Cortex of kidney (tissue), 1 donor: ENCODE measurements at places on chromosomes 7 and 10.

DNA sequence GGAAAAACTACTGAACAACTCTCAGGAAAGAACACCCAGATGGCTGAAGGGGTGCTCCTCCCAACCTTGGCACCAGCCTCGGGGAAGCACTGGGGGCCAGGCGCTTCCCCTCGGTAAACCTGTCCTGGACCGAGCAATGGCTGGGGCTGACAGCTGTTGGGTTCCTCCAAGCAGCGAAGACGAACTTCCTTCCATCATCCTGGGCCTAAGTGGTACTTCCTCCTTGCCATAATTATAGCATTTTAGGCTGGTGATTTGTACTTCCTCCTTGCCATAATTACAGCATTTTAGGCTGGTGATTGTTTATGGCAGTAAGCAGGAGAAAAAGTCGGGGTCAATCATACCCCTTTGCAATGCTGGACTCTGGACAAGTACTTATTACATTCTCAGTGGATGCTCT, 69.3 kb downstream of the MYOF start:
- no peak for DNase-seq

GRCh38 chr10:33120275-33120674, 162.2 kb upstream of the ITGB1 start:
- DNase-seq: no peak

DNA sequence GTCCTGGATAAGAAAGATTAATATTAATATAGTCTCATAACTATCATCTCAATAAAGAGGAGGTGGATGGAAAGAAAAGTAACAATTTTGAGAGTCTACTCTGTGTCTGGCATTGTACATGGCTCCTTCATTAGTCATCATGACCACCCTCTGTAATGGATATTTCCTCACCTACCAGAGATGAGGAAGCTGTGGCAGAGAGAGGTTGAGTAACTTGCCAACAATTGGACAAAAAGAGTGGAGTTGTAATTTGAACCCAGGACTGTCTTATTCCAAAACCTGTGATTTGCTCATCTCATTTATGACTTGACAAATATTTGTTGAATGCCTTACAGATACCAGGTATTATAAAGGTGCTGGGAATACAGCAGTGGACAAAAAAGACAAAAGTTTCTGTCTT, 2.1 kb upstream of the IDE start:
- DNase-seq: no peak

DNA sequence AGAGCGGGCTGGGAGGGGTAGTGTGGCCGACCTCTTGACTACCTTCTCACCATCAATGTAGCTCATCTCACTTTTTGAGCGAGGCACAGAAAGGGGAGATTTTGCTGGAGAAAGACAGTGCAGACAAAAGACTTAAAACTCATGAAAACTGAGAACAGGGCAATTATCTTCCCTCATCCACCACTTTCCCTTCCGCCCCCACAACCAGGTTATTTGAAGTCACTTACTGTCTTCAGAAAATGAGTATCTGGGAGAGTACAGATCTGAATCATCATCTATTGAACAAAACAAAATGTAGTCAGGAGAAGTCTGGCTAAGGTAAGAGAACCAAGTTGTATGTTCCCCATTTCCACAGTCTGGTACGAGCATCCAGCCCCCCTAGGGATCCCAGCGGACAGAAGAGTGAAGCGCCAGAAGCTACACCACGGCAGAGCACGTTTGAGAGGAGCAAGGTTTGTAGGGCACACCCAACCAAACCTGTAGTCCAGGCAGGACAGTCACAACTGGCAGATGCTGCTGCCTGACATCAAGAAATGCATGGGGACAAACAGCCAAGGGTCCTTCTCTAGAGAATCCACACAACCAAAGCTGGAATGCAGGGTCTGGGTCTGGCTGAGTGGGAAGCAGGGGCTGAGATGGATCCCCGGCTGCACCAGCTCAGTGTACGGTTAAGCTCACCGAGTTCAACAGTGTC, 93.4 kb upstream of the PDLIM1 start:
- no peak for DNase-seq

DNA sequence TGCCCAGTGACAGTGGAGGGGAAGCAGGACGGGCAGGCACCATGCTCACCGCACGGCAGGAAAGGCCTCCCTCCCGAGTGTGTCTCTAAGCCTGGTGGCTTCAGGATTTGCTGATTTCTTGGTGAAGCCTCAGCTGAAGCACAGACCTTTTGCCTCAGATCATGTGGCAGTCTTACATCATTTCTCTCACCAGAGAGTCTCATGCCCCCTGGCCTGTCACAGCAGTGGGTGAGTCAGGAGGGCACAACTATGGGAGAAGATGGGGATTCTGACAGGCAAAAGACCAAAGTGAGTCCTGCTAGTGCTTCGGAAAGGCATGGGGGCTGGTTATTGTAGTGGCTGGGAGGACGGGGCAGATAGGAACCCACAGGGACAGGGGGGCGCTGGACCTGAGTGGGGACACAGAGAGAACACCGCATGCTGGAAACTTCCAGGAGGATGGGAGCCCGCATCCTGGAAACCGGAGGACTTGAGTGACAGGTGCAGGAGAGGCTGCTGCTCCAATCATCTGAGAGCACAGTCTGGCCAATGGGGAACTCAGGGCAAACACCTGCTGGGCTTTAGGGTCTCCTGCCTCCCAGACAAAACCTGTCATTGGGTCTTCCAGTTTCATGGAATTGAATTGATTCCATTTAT, 166.8 kb downstream of the ADARB2 start:
- DNase-seq: no peak

- no peak for DNase-seq
Measured at GRCh38 chr7:36967387-36967786, 243.1 kb upstream of the AOAH start.

DNA sequence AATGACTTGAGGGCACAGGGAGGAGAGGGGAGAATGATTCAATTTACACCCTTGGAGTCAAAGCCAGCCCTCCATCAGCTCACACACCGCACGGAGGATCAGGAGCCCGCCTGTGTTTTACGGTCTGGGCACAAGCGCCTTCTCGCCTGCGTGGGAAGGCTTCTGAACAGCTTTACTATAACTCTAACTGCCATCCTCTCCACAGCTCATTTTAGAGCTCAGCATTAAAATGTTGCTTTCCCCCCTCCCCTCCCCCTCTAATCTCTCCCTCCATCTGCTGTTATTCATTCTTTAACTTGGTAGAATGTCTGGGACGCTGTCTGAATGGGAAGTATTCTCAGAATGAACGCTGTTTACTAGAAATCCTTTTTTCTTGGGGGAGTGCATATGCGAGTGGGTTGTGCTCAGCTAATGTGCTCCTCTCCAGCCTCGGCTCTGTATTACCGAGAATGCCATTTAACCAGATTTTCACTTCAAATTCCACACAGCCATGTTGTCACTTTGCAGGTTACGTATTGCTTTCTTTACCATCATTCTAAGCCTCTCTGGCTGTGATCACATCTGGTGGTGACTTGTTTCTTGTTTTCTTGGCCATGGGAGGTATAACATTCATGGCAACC, 140.1 kb downstream of the GFRA1 start:
- no peak for DNase-seq

DNA sequence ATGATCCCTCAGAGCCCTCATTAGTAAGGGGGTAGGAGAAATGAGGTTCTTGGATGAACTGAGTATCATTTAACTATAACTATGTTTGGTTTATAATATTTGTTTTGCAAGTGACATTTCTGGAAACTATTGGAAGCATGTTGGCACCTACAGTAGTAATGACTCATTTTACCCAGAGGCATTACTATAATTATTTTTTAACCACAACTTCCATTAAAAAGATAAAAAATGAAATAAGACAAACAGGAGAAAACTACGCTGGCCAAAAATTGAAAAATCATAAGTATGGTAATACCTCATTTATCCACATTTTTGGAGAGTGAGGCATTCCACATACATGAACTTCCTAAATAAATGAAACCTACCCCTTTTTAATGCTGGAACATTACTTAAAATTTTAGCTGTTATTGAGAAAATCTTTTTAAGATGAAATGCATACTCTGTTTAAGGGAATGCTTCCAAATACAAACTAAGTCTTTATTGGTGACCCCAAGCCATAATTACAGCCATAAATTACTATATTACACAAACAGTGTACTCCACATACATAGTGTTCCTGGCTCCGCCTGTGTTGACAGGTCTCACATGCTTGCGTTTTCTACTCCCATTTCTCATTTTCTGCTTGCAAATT, 84.6 kb upstream of the CAPZA2 start:
- no peak for DNase-seq

DNA sequence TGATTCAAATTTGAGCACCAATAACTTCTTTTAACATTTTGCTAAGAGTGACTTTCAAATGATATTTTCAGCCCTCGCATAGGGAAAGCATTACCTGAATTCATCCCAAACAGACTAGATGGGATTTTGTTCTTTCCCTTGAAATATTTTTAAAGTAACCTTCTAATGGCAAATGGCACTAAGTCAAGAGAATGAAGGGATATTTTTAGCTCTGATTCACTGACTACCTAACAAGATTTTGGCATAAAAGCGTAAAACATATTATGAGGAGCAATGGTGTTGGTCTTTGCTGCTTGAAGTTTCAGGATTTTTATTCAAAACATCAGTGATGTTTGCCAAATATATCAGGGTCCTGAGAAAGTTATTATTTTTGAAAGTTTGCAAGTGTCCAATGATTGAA, 290.3 kb downstream of the CDK14 start:
- no peak for DNase-seq

GRCh38 chr7:95317546-95317945, 6.8 kb downstream of the PON1 start:
- no peak for DNase-seq

- DNase-seq: no peak
Measured at GRCh38 chr7:99006739-99007424, 128.6 kb downstream of the TRRAP start.

DNA sequence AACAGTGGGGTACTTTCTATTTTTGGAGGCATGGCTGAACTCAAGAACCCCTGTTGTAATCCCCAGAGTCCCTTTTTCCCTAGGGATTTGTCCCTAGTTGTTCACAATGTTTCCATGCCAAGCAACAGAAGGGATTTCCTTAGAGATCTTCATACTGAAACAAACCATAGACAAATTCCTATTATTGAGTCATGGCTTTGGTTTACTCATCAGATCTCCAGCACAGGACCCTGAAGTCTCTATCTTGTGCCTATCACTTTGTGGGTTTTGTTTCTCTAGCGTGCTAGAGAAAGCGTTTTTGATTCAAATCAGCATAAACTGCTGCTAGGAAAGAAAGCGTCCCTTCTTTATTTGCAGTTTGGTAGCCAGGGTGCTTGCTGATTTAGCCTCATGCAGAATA, 165.0 kb downstream of the BAMBI start:
- DNase-seq: no peak

DNA sequence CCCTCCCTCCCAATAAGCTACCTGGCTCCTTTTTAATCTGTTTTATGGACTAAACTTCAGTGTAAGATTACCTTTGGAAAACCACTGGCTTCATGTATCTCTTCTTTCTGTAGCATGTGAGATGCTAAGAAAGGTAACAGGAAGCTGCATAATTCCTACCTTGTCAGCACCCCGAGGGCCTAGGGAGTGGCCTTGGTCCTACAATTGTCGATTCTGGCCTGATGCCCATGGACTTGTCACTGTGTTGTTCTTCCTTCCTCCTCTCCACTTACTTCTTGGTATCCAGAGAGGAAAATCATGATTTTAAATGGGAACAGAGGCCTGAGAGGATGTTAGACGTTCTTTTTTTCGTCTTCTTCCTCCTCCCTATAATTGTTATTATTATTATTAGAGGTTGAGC, 42.9 kb upstream of the PDZD8 start:
- DNase-seq: no peak

- no peak for DNase-seq
Measured at GRCh38 chr7:107386548-107387102, 83.2 kb upstream of the GPR22 start.

DNA sequence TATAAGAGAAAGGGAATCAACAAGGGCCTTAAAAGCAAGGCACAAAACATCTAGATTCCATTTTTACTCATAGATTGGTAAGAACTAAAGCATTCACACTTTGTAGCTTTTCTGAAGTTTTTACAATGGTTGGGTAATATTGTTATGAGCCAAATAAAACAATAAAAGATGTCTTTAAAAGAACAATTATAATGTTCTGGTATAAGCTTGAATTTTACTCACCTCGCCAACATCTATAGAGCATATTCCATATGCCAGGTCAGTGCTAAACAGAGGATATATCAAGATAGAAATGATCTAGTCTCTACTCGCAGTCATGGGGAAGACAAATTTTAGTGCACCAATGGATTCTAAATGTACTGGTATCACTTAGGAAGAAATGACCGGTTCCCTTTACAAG, 11.9 kb downstream of the STEAP1 start:
- DNase-seq: no peak

- DNase-seq: no peak
Measured at GRCh38 chr10:93287775-93288174, 194.4 kb downstream of the MYOF start.

- DNase-seq: no peak
Measured at GRCh38 chr7:157972914-157973313, 614.7 kb downstream of the PTPRN2 start.

GRCh38 chr10:108147346-108147745, 982.8 kb upstream of the SORCS1 start:
- no peak for DNase-seq

DNA sequence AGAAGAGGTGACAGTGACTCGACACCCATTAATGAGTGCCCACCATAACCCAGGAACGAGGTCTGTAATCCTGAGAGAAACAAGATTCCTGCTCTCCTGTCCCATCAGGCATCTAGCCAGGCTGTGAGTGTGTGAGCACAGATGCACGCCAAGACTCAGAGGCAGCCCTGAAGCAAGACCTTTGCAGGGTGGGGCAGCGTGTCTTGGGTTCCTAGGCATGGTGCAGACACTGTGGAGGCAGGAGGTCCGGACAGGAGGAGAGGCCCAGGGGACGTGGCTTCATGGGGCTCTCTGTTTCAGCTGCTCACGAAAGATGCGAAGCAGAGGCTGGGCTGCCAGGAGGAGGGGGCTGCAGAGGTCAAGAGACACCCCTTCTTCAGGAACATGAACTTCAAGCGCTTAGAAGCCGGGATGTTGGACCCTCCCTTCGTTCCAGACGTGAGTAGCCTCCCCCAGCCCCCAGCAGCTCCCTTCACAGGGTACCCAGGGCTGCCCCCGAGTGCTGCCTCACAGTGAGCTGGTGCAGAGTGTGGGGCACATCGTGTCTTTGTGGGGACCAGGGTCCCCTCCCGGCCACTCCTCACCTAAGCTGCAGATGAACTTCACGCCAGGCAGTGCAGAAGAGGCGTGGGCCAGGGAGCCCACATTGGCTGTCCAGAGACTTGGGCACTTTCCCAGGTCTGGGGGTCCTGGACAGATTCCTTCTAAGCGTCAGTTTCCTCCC, 94.5 kb downstream of the RGS10 start:
- no peak for DNase-seq

GRCh38 chr7:40746841-40747556, 612.2 kb downstream of the SUGCT start:
- no peak for DNase-seq

GRCh38 chr10:126017961-126018560, 121.7 kb downstream of the FANK1 start:
- DNase-seq: no peak

GRCh38 chr7:37435156-37435855, 13.4 kb downstream of the ELMO1 start:
- no peak for DNase-seq
